ENCODE measurements at places on chromosomes 4 and X.

DNA sequence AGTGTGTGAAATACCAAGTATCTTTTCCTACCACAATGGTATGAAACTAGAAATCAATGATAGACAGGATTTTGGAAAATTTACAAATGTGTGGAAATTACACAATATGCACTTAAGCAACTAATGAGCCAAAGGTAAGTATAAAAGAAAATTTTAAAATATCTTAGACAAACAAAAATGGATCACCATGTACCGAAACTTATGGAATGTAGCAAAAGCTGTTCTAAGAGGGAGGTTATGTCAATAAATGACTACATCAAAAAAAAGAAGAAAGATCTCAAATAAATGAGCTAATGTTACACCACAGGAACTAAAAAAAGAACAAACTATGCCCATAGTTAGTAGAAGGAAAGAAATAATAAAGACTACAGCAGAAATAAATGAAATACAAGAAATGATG lies 1084.1 kb downstream of the TECRL start:
- no peak for DNase-seq

DNA sequence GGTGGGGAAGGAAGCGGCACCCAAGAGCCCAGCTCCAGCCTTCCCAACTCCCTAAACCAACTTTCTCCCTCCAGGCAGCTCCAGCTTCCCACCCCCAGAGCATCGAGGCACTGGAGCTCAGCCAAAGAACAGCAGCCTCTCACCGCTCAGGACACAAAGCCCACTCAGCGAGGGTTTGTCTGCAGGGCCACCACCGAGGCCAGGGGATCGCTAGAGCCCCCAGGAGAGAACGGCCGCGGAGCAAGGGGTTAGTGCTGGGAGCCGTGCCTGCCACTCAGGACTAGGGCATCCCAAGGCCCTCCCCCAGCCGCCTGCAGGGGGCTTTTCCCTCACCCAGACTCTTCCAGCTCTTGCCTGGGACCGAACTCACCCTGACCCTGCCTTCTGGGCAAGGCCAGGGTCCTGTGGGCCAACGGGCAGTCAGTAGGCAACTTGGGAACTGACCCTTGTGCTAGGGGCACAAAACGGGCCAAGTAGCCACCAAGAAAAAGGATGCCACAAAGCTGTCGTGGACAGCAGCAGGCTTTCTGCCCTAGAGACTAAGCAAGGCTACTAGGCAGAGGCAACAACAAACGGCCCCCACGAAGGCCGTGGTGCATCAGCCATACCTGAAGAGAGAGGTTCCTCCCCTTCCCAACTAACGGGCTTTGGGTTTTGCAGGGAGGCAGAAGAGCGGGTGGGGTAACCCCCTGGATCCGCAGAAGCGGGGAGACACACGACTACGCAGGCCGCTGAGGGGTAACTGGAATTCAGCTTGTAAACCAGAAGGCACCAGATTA lies 2.3 kb downstream of the HCFC1 start:
- DNase-seq: no peak

- DNase-seq: no peak
Measured at GRCh38 chrX:118499295-118499694, 3.7 kb downstream of the DOCK11 start.

- no peak for DNase-seq
Measured at GRCh38 chr4:40916880-40917279, 167.1 kb downstream of the NSUN7 start.

DNA sequence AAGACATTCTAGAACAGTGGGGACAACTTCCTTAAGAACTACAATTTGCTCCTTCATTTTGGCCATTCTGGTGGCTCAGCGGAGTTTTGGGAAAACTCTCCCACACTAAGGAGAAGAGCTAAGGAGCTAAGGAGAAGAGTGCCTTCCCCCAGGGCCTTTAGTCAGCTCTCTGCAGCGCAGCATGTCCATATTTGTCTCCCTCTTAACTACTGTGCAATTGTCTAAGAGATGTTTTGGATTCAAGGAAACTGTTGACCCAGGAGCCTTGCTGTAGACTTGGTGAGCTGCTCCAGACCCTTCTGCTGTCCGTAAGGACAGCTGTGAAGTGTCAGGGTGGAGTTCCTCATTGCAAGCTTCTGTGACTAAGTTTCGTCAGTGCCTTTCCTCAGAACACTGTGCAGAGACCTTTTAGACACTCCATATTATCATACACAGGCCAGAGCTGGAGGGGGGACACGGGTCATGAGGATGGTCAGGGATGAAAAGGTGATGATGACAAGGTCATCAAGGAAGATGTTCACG lies 179.0 kb downstream of the NHS start:
- DNase-seq: no peak

DNA sequence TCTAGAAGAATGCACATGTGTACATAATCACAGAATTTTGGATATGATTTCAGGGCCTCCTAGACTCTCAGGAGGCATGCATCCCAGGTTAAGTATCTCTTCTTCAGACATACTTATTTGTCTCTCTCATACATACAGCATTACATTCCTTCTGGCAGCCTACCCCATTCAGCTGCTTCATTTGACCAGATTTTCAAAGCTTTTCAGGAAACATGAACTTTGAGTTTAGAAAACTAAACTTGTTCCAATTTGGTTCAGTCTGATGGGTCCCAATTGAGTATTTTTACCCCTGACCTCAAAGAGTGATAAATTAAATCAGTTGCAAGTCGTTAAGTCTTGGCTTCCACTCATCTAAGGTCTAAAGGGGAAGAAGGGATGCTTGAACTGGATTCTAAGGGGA lies 330.9 kb downstream of the ARHGAP24 start:
- DNase-seq: no peak

DNA sequence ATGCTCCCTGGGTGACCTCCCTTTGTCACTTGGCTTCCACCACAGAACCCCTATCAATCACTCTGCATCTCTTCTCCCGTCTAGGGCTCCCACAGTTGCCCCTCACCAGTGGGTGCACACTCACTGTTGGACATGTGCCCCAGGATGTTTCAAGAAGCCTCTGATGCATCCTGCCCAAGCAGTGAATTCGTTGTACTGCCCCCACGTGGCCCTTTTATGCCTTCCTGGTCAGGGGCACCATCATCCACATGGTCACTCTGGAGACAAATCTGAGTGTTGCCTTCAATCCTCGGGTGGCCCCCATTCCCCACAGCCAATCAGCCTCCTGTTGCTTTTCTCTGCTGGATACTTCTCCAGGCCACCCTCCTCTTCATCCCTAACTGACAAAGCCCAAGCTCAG lies 12.2 kb downstream of the ITIH6 start:
- no peak for DNase-seq

- no peak for DNase-seq
Measured at GRCh38 chrX:110691446-110691845, 104.2 kb downstream of the CHRDL1 start.

DNA sequence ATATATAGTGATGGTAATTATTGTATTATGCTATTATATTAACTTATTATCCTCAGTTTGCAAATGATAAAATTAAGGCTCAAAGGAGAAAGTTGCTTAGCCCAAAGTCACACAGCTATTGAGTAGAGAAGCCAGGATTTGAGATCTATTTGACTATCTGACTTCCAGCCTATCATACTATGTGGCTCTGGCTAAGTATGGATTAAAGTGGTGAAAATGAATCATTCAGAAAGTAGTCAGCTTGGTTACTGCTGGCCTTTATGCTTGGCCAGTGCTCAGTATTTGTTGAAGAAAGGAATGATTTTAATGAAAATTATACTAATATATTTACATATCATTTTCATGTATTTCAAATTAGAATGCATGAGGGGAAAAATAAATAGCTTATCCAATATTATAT lies 219.8 kb downstream of the SHROOM3 start:
- DNase-seq: no peak
